ENCODE measurements at places on chromosomes 1 and 21. TPM values are rescaled to one million over a fixed set of nuclear protein-coding genes. Genes with fewer than 3 reads are reported as not detected.

LHX4 gene
- total RNA-seq, result 0.98 TPM

OR2T29 gene
- total RNA-seq, result not detected

SLC5A9 gene
- 0.25 TPM for total RNA-seq

TFF3 gene
- total RNA-seq, result 31.9 TPM

FLAD1 gene
- 20.6 TPM for total RNA-seq
